ENCODE measurements at places on chromosomes 1 and 21. TPM values are rescaled to one million over a fixed set of nuclear protein-coding genes. Genes with fewer than 3 reads are reported as not detected.

Gene BMP8B
- total RNA-seq, result 1.7 TPM

Gene CHIA
- total RNA-seq, result not detected

Gene VSIG8
- total RNA-seq, result not detected

Gene RPE65
- 5.0 TPM for total RNA-seq

Gene OR2M3
- not detected for total RNA-seq

Gene HLX
- 0.42 TPM for total RNA-seq

Gene AMY2A
- not detected for total RNA-seq

Gene KRTAP10-1
- not detected for total RNA-seq

Gene LCE1B
- not detected for total RNA-seq

Gene ECM1
- 12.0 TPM for total RNA-seq

Gene TMEM200B
- 0.12 TPM for total RNA-seq

GRCh38 chr1:70840260-70840953 lies 207.2 kb downstream of the PTGER3 start:
- no peak for DNase-seq

- no peak for DNase-seq
These were observed 73.7 kb upstream of the UBE2U start for GRCh38 chr1:64129701-64130100.

- no peak for DNase-seq
These were observed 66.8 kb downstream of the CAPZB start for GRCh38 chr1:19418503-19418971.

GRCh38 chr1:42529724-42530181 lies 66.7 kb downstream of the CCDC30 start:
- peak; percentile 15 for DNase-seq

- no peak for DNase-seq
These were observed at the start of gene TMPRSS15 for GRCh38 chr21:18403735-18404450. TMPRSS15 (minus strand) TSS chr21:18403785; CDS start chr21:18403622, 163 bp downstream.

- DNase-seq, result no peak
These were observed 13.6 kb downstream of the KRTAP10-1 start for GRCh38 chr21:44526096-44526997.

DNA sequence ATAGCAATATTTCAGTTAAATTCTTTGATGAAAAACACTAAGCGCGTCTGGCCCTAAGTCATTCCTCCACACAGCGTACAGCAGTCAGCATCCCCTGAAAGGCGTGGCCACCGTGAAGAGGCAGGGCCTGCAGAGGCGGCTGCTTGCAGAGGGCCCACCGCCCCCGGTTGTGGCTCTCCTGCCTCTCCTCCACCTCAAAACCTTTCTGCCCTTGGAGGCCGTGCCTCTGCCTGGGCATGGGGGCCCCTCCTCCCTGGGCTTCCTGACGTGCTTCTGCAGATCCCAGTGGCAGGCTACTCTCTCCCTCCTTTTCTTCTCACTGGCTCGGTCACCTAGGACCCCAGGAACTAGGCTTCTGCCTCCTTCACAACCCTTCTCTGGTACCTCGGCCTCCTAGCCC lies 16.2 kb downstream of the CLSTN1 start:
- DNase-seq, result no peak

DNA sequence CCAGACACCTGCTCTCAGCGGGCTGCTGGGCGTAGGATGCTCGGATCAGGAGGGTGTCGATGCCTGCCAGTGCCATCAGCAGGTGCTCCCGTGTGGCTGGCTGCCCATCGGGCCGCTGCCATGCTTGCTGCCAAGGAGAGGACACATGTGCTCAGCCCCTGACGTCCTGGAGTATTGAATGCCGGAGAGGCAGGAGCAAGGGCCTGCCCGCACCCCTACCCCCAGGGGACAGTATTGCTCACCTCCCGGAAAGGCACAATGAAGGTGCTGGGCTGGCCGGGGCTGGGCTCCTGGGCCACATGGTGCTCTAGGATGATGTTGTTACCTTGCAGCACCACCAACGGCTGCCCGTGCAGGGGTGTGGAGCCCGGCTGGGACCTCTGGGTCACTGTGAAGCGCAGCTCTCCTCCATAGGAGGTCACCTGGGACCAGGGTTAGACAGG lies 61.5 kb downstream of the HSPG2 start:
- no peak for DNase-seq

GRCh38 chr1:46517010-46517600 lies 27.5 kb downstream of the DMBX1 start:
- no peak for DNase-seq

- DNase-seq, result no peak
These were observed 3.2 kb upstream of the ARTN start for GRCh38 chr1:43930168-43930948.

GRCh38 chr1:79323239-79324025 lies 316.9 kb upstream of the ADGRL4 start:
- DNase-seq, result peak; percentile 86

DNA sequence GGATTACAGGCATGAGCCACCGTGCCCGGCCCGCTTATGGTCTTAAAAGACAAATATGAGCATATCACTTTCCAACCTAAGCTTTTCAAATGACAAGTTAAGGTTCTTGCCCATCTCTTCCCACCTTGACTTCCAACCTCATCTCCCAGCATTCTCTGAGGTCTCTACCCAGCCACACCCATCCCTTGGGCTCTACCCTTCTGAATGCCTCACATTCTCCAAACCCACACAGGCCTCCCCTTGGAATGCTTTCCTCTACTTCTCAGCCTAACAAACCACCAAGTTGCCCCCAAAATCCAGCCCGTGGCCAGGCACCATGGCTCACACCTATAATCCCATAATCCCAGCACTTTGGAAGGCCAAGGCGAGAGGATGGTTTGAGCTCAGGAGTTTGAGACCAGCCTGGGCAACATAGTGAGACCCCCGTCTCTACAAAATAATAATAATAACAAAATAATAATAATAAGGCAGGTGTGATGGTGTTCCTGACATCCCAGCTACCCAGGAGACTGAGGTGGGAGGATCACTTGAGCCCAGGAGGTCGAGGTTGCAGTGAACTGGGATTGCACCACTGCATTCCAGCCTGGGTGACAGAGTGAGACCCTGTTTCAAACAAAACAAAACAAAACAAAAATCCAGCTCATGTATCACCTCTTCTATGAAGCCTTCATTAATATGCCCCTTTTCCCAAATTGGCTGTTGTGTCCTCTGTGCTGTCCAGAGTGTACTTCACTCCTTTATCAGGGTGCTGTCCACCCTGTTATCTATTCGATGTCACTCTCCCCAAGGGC lies 11.2 kb downstream of the DCST2 start:
- no peak for DNase-seq

DNA sequence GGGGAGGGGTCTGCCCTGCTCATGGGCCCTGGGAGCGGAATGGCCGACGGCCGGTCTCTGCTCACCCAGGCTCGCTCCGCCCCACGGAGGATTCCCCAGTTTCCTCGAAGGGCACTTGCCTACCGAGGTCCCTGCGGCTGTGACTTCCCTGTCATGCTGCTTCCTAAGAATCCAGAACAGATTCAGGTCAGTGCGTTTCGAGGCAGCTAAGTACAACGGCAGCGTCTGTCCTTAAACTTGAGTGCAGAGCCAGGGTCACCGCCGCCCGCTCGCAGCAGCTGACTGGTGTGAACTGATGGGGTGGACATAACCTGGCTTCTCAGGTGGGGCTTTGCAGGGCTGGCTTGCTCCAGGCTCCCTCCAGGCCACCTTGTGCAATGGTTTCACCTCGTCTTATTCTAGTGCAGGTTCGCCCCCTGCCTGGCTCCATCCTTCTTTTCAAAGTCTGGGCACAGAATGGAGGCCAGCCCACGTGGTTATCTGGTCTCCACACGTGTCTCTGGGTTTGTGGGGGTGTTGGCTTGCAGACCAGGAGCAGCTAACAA lies 7.6 kb upstream of the C1orf174 start:
- no peak for DNase-seq

- DNase-seq, result no peak
These were observed 115.7 kb downstream of the SLC5A9 start for GRCh38 chr1:48338257-48338656.

DNA sequence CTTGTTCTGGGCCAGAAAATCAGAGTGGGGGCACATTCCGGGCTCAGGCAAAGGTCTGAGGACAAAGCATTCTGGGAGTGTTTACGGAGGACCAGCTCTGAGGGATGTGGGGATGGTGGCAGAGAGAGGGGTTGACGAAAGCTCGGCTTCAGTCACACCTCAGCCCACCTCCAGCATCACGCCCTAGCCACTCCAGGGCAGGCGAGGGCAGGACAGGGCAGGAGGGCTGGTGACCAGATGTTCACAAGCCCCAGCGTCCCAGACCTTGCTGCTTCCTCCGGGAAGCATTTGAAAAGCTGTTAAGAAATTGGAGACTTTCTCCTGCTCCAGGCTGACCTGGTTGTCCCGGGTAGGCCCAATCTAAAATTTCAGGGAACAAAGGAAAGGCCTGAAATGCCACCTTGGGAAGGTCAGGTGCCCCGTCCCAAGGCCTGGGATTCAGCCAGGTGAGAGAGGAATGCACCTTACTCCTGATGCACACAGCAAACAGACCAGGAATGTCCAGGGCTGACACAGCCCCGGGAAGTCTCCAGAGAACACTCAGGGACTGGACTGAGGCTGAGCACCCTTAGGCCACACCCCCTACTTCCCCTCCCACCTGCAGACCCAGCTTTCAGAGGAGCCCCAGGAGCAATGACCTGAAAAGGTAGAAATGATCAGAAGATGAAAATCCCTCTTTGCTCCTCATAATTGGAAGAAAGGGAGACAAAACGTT lies 71.9 kb upstream of the KLHDC7A start:
- no peak for DNase-seq

- DNase-seq, result no peak
These were observed at the start of gene TRIM67 for GRCh38 chr1:231161667-231162296. TRIM67 (plus strand) TSS chr1:231162058; CDS start chr1:231162970, 912 bp downstream.

DNA sequence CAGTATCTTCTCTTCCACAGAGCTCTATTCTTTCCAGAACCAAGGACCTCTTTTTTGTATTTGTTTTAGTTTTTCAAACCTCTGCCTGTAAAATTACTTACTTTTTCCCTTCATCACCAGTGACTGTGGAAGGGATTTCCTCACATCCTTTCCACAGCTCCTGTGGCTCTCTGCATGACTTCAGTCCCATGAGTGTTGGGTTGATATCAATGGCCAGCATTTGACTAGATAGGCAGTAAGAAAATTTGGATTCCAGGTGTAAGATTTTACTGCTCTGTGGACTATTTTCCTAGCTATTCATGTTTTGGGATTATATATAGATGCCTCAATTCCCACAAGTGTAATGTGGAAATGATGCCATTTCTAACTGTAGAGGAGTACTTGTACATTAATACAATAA lies 171.5 kb upstream of the PTBP2 start:
- no peak for DNase-seq

- no peak for DNase-seq
These were observed 22.6 kb downstream of the PCNT start for GRCh38 chr21:46346296-46347202.

GRCh38 chr1:90579212-90579802 lies 137.8 kb downstream of the BARHL2 start:
- peak; percentile 33 for DNase-seq

DNA sequence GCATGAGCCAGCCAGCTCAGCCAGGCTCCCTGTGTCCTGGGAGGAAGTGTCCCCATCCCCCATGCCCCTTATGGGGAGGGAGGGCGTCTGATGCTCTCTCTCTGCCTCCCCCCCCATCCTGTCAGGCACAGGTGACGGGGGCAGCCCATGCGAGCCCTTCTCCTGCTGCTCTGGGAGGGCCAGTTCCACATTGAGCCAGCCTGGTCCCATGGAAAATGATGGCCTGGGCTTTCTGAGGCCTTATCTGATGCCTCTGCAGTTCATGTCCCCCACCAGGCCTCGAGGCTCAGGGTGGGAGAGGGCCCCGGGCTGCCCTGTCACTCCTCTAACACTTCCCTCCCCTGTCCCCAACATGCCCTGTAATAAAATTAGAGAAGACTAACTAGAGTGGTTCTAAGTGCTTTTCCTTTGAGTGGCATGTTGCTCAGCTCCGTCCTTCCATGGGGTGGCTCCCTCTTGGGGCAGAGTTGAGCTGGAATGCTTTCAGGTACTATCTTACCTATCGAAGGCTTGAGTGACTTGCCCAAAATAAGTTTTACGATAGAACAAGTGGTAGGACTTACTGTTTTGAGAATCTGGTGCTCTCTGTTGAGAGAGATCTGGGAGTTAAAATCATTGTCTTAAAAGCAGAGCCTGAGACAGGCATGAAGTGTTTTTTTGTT lies 1.8 kb upstream of the MTFR1L start:
- DNase-seq, result no peak

DNA sequence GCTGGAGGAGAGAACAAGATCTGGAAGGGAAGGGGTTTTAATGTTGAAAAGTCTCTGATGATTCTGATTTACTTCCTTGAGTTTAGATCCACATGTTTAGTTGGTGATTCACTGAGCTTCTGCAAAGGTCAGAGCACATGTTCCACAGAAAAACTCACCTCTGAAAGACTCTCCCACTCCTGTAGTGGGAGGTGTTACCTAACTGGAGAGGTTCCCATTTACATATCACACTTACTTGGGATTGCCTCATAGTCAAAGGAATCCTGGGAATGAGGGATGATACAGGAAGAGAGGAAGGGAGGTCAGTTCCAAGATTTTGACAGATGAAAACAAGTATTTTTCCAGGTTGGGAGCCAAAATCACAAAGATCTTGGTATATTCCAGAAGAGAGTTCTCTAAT lies 2.7 kb upstream of the NTNG1 start:
- DNase-seq, result no peak

DNA sequence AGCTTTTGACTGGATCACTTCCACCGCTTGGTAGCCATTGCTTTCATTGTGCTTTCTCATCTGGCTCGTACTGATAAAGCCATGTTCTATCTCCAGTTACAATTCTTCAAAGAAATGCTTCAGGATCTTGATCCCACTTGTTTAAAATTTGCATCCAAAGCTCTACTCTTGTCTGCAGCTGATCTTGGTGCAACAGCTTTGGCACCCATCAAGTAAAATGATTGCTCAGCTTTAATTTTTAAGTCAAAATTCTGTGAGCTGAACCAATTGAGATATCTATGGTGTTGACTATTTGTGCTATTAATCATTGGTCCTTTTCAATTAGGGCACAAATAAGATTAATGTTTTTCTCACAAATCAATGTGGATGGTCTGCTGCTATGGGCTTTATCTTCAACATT lies 54.8 kb upstream of the DUSP10 start:
- DNase-seq, result no peak

DNA sequence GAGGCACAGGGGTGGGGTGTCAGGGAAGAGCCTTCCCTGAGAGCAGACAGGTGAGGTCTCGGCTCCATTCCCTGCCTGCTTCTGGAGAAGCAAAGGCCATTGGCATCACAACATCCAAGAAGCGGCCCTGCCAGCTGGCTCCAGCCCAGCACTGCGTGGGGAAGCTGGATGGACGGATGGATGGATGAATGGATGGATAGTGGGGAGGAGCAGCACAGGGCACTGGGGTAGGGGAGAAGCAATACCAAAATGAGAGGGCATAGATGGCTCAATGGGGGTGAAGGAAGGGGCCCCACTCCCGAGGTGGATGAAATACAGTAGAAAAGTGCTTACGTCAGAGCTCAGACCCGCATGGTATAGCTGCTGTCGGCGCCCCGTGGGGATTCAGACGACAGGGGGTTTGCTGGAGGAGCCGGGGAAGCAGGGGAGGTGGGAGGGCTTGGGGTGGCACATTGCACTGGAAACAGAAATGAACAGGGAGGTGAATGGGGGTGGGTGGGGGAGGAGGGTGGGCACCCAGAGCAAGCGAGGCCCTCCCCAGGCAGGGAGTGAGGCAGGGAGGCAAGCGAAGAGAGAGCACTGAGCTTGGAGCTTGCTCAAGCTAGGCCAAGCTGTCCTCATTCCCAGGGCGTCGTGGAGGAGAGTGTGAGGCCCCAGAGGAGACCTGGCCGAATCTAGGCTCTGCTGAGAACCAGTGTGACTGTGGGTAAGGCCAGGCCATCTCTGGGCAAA lies 9.5 kb upstream of the GOLT1A start:
- DNase-seq, result no peak

- DNase-seq, result peak; percentile 46
These were observed 65.1 kb downstream of the DISC1 start for GRCh38 chr1:231691618-231692259.

All from NCI-H460 (cell line).